ENCODE measurements at places on chromosomes 2 and 18. TPM values are rescaled to one million over a fixed set of nuclear protein-coding genes. Genes with fewer than 3 reads are reported as not detected.

Gene ITGAV
- 204 TPM for total RNA-seq

Gene KCTD18
- 12.8 TPM for total RNA-seq

Gene C18orf32
- 4.7 TPM for total RNA-seq

Gene PDE11A
- total RNA-seq: 0.56 TPM

Gene SP140
- 1.4 TPM for total RNA-seq

- H3K36me3 ChIP-seq: no peaks in the 10 kb centered on the region
- no peaks in the 10 kb centered on the region for H3K27me3 ChIP-seq
- peak overlapping the region; percentile 7 for H3K27ac ChIP-seq
- peak; percentile 56 for DNase-seq
Observed at GRCh38 chr2:10303694-10304378, 1.1 kb downstream of the HPCAL1 start.

- H3K4me1 ChIP-seq: no peaks in the 10 kb centered on the region
- no peak overlapping the region for H3K27ac ChIP-seq
- no peak overlapping the region for H3K4me3 ChIP-seq
- H3K36me3 ChIP-seq: no peaks in the 10 kb centered on the region
- H3K27me3 ChIP-seq: no peaks in the 10 kb centered on the region
Observed at GRCh38 chr2:239721991-239722759, 303.0 kb downstream of the NDUFA10 start.

DNA sequence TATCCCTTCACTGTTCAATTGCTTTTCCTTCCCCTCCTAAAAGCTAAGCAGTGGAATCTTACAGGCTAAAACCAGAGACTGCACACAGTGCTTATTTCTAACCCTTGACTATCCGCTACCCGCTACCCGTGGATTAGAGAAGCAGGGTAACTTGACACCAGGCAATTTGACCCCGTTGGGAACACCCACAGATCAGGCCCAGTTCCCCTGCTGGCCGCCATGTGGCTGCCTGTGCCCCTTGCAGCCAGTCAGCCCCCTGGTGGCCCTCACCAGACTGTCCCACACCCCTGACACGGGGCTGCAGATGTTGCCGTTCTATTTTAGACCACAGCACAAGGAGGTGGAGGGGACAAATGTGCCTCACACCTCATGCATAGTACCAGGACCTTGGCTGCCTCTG lies 74.8 kb downstream of the TXNL1 start:
- H3K36me3 ChIP-seq: no peaks in the 10 kb centered on the region
- peaks cover 2% of the 10 kb centered on the region for H3K4me1 ChIP-seq
- no peaks in the 10 kb centered on the region for H3K27me3 ChIP-seq
- no peak for DNase-seq
- no peak overlapping the region for H3K27ac ChIP-seq

DNA sequence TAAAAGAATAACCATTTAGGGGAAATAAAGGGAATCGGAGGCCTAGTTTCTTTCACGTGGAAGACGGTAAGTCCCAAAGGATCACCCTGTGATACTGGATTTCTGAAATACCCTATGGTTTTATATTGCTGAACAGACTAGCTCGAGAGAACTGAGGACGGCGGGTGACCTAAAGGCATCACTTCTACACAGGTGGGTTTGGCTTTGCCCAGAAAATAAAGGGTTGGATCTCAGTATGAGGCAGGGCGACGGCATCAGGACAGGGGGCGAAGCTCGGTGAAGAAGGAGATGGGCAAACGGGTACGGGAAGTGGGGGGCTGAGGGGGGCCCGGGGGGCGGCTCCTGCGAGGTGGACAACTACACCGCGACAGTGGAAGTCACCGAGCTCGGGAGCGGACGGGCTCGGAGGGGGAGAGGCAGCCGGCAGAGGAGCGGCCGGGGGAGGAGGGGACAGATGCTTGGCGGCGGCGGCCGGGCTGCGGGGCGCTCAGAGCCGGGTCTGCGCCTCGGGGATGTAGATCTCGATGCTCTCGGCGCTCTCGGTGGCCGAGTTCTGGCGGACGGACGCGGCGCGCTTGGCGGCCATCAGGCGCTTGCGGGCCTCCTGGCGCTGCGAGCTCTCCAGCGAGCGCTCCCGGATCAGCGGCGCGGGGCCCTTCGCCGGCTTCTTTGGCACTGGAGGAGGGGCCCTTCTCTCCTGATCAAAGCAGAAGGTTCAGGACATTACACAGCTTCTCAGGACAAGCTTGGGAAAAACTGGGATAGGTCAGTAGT lies 48.9 kb downstream of the TGIF1 start:
- no peak overlapping the region for H3K27ac ChIP-seq
- H3K4me1 ChIP-seq: no peaks in the 10 kb centered on the region
- DNase-seq: peak; percentile 39
- H3K4me3 ChIP-seq: peak overlapping the region; percentile 38

DNA sequence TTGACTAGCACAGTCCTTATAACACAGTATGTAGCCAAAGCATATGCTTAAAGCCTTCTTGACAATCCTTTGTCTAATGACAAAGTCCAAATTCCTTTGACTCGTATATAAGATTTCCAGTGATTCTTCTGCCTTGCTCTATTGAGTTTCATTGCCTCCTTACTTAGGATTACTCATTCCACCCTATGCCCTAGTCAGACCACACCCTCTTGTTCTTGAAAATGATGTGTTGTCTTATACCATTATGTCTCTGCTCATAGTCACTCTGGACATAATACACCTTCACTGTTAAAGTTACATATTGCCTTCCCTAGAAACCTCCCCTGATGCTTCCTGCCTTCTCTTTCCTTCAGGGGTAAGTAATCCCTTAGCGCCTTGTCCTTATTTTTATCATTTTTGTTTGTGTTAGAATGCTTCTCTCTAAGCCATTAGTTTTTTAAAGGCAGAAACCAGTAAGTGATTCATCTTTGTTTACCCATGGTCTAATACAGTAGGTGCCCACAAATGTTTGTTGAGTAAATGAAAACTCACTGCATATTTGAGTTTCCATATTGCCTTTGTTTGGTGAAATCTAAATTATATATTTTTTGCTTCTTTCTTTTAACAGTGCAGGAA lies 19.3 kb downstream of the GPD2 start:
- no peak overlapping the region for H3K27ac ChIP-seq
- H3K27me3 ChIP-seq: no peaks in the 10 kb centered on the region
- H3K36me3 ChIP-seq: no peaks in the 10 kb centered on the region
- peak; percentile 50 for DNase-seq
- no peak overlapping the region for H3K4me3 ChIP-seq
- peaks cover 5% of the 10 kb centered on the region for H3K4me1 ChIP-seq

GRCh38 chr2:24509425-24509824 lies 18.4 kb downstream of the NCOA1 start:
- H3K4me3 ChIP-seq: no peak overlapping the region
- no peaks in the 10 kb centered on the region for H3K36me3 ChIP-seq
- no peak for DNase-seq

- DNase-seq: no peak
- H3K27ac ChIP-seq: no peak overlapping the region
- no peaks in the 10 kb centered on the region for H3K36me3 ChIP-seq
- no peaks in the 10 kb centered on the region for H3K4me1 ChIP-seq
- no peak overlapping the region for H3K4me3 ChIP-seq
Observed at GRCh38 chr2:54735636-54736035, 12.2 kb downstream of the EML6 start.

- DNase-seq: no peak
- peaks cover 5% of the 10 kb centered on the region for H3K4me1 ChIP-seq
- peaks cover 11% of the 10 kb centered on the region for H3K27me3 ChIP-seq
Observed at GRCh38 chr2:205972113-205972512, 113.9 kb downstream of the INO80D start.

DNA sequence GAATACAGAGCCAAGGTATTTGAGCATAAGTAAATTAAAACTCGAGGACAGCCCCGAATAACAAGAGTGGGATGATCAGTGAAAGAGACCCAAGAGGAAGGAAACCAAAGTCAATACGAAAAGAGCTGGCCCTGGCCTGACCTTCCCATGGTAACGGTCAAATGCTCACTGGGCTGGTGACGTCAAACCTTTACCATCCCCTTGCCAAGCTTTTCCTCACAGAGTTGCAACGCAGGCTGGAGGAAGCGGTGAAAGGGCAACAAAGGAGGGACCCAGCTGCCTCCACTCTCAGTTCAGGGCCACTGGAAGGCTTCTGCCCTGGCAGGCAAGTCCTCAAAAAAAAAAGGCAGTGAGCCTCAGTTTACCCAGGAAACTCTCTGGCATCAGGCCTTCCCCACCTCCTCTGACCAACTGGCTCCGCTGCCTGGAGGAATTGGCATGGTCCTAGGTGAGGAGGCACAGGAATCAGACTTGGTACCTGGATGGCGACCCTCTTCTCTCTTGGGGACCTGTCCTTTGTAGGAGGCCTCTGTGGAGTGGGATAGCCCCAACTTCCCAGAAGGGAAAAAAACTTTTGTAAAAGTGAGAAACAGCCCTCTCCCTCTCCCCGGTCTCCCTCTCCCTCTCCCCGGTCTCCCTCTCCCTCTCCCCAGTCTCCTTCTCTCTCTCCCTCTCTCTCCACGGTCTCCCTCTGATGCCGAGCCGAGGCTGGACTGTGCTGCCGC lies 212.4 kb downstream of the ANAPC1 start:
- no peak for DNase-seq
- H3K27me3 ChIP-seq: no peaks in the 10 kb centered on the region
- no peak overlapping the region for H3K4me3 ChIP-seq
- H3K27ac ChIP-seq: no peak overlapping the region

GRCh38 chr2:41698678-41699422 lies 349.0 kb upstream of the PKDCC start:
- H3K36me3 ChIP-seq: no peaks in the 10 kb centered on the region
- no peak overlapping the region for H3K4me3 ChIP-seq
- no peaks in the 10 kb centered on the region for H3K4me1 ChIP-seq
- no peak for DNase-seq
- peaks cover 6% of the 10 kb centered on the region for H3K27me3 ChIP-seq

GRCh38 chr2:71212336-71212735 lies 14.6 kb downstream of the PAIP2B start:
- H3K4me1 ChIP-seq: no peaks in the 10 kb centered on the region
- H3K4me3 ChIP-seq: no peak overlapping the region
- DNase-seq: no peak
- no peaks in the 10 kb centered on the region for H3K27me3 ChIP-seq
- no peaks in the 10 kb centered on the region for H3K36me3 ChIP-seq

DNA sequence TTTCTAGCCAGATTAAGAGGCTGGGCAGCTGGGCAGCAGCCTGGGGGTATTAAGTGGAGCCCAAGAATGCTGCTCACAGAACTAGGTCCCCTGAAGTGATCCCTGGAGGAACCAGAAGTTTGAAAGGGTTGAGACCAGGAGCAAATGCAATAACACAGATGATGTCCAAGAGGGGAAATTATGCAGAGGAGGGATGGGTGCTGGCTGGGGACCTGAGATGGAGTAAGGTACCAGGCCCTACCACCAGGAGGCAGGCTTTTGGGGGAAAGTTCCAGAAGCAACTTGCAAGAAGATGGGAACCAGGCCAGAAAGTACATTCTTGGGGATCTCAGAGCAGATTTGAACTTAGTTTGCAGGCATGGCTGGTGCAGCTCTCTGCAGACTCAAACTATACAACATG lies 175.1 kb downstream of the NCK2 start:
- no peaks in the 10 kb centered on the region for H3K4me1 ChIP-seq
- no peak overlapping the region for H3K4me3 ChIP-seq
- H3K27me3 ChIP-seq: peaks cover 7% of the 10 kb centered on the region
- peak; percentile 62 for DNase-seq

GRCh38 chr18:48592540-48593171 lies 53.8 kb downstream of the CTIF start:
- peaks cover 19% of the 10 kb centered on the region for H3K4me1 ChIP-seq
- H3K4me3 ChIP-seq: no peak overlapping the region
- no peak for DNase-seq

GRCh38 chr18:55811925-55812324 lies 223.9 kb upstream of the TCF4 start:
- H3K36me3 ChIP-seq: no peaks in the 10 kb centered on the region
- no peak overlapping the region for H3K4me3 ChIP-seq
- no peak for DNase-seq
- no peak overlapping the region for H3K27ac ChIP-seq
- 0 out of 2 replicates have a peak, but pooled peaks cover 1% of the 10 kb centered on the region for H3K4me1 ChIP-seq
- H3K27me3 ChIP-seq: no peaks in the 10 kb centered on the region

Data from IMR-90 (cell line).